ENCODE measurements at places on chromosomes 12 and 14.
A peak's percentile ranks its signal among the peaks of the same experiment; 100 is the strongest.

GRCh38 chr12:11648514-11649412, 711 bp upstream of the ETV6 start:
- peak; percentile 61 for DNase-seq

- DNase-seq: no peak
Measured at GRCh38 chr14:101595887-101596721, 34.8 kb downstream of the DIO3 start.

GRCh38 chr14:76097547-76097946, 54.2 kb upstream of the GPATCH2L start:
- DNase-seq: no peak

DNA sequence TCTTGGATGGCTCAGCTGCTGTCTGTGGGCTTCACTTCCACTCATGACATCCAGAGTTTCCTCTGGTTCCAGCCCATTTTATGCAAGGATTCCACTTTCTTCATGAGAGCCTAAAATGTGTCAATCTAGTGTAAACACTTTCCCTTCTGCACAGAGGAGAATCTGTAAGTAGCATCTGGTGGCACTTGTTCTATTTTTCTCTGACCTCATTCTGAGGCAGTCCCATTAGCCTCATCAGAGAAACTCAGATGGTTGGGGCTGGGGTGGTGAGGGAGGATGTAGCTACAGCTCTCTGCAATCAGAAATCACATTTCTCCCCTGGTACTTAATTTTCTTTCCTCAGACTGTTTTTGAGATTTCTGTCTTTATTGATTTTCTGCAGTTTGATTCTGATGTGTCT, 81.6 kb downstream of the PRMT8 start:
- no peak for DNase-seq

- DNase-seq: no peak
Measured at GRCh38 chr14:103521951-103522563, 573 bp downstream of the CKB start.

- peak; percentile 68 for DNase-seq
Measured at GRCh38 chr12:49866859-49867569, 24.1 kb upstream of the BCDIN3D start.

DNA sequence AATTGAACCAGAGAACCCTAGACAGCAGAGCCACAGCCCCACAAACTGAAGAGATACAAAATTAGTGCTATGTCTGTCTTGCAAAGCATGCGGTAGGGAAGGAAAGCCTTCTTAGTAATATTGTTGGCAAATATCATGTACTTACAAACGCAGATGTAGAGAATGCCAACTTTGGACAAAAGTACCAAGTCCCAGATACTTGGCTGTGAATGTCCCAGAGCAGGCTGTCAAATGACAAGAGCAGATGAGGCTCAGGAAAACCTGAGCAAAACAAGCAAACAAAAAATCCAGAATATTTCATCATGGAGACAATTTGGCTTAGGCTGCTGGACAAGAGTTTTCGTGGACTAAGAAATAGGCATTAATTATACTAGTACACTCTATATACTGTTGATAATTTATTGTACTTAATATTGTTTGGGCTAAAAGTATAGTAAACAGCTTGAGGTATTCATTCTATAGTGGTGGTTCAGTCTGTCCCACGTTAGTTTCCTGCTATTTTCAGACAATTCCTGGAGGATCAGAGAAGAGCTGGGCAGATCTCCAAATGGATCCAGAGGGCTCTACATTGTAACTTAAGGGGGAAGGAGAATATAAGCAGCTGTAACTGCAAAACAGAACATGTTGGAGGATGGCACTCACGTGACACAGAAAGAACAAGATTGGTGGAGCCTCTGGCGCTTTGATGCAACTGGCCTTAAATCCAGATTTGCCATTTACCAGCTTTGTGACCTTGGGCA, 329.8 kb downstream of the ATP23 start:
- DNase-seq: no peak

DNA sequence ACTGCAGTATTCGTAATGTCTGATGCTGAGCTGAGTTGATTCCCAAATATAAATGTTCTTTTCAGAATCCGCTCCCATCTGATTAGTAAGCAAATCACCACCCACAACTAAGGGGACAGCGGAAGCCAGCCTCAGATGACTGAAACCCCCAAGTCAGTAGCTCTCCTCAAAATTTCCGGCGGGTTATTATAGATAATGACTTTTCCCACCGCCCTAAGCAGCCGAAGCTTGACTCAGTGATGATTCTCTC, 469 bp upstream of the LRFN5 start:
- DNase-seq: no peak

DNA sequence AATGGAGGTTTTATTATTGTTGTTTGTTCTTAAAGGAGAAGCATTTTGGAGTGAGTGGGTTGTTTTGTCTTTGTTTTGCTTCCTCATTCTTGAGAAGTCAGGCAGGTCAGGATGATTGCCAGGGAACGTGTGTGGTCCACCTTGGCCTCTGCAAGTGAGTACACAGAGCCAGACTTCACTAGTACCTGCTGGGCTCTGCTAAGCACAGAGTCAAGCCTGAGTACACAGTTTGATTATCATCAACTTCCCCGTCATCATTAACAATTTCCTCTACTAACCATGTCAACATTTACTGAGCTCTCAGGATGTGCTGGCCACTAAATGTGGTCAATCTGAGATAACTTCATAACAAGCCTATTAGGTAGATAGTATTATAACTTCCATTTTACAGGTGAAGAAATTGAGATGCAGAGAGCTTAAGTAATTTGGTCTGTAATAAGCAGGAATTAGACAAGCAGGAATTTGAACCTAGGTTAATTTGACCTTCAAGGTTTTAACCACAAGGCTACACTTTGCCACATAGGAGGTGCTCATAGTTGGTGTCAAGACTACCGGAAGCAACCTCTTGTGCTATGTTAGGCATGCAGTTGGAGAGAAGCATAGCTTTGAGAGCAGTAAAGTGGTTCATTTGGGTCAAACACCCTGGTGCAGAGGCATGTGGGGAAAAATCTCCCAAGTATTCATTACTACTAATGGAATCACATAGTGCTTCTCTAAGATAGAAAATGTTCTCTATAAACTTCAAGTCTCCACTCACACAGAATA, 178.3 kb downstream of the NUAK1 start:
- no peak for DNase-seq

- DNase-seq: no peak
Measured at GRCh38 chr12:50061171-50061570, 3.8 kb downstream of the ASIC1 start.

GRCh38 chr12:79687711-79688260, 3.0 kb downstream of the PAWR start:
- no peak for DNase-seq

DNA sequence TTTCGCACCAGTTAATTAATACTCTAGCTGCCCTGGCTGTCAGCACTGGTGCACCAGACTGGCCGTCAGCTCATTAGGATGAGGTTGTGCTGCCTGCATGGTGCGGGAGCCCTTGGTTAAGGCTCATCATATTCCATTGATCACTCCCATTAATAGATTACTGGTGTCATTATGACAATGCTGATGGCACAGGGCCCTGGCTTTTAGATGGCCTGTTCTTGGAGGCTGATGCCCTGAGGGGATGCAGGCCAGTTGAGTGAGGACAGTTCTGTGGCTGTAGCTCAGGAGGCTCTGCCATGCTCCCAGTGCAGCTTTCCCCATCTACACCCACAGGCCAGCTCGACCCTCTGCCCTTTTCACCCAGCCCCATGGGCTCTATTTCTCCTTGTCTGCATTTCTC, 126.6 kb downstream of the PRMT8 start:
- DNase-seq: no peak

DNA sequence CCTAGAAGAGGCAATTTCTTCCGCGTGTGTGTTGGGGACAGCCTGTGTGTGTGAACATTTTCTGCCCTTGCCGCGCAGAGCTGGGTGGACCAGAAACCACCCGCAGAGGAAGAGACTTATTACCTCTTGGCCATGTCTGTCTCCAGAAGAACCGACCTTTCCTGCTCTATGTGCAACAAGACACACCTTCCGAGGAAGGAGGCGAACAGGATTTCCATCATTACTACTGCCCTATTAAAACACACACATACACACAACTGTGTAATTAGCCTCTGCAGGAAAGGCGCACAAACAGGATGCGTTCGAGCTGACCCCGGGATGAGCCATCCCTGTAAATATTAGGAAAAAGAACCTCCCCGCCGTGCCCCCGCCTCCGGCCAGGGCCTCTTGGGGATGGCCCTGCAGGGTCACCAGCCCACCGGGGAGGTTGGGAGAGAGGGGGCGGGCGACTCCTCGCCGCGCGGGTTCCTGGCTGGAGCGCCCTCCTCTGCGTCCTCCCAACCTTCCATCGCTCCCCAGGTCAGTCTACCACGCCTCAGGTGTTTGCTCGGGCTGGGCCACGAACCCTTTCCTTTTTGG, 484 bp upstream of the PRKCH start:
- no peak for DNase-seq

- no peak for DNase-seq
Measured at GRCh38 chr12:108310489-108310888, 28.6 kb downstream of the CMKLR1 start.

- no peak for DNase-seq
Measured at GRCh38 chr12:79250186-79250585, 385.6 kb downstream of the SYT1 start.

GRCh38 chr14:72549026-72549425, 344.9 kb downstream of the DPF3 start:
- DNase-seq: no peak

DNA sequence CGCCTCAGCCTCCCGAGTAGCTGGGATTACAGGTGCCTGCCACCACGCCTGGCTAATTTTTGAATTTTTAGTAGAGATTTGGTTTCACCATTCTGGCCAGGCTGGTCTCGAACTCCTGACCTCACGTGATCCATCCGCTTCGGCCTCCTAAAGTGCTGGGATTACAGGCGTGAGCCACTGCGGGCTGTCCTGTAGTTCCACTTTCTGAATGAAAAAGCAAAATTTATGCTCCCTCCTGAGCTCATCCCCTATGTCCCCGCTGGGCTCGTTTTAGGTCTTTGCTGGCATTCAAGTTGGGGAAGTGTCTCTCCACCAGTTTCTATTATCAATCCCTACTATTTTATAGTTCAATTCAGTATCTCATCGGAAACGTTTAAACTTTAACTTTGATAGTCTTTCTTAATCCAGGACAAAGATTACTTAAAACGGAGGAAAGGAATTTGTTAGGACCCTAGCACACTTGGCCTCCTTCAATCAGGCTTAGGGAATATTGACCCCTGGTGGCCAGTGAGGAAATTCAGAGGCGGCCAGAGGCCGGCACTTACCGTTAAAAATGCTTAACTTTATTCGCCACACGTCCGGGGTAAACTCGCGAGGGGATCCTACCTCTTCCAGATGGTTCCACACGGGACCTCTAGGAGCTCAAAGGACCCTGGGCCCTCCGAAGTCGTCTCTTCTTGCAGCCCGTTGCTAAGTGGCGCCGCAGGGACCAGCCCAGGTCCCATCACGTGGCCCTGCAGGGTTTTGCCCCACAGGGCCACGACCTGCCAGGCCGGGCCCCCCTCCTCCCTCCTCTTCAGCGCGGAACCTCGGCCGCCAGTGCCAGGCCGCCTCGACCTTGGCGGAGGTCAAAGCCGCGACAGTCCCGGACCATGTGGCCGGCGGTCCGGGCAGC, 11.4 kb upstream of the DNAL1 start:
- peak; percentile 41 for DNase-seq

DNA sequence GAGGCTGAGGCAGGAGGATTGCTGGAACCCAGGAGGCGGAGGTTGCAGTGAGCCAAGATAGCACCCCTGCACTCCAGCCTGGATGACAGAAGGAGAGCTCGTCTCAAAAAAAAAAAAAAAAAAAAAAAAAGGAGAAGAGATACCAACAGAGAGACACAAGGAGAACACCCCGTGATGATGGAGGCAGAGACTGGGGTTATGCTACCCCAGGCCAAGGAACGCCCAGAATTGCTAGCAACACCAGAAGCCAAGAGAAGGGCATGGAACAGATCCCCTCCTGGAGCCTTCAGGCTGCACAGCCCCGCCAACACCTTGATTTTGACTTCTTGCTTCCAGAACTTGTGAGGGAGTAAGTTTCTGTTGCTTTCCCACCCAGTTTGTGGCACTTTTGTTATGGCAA, 148.0 kb upstream of the FOXN3 start:
- DNase-seq: no peak

DNA sequence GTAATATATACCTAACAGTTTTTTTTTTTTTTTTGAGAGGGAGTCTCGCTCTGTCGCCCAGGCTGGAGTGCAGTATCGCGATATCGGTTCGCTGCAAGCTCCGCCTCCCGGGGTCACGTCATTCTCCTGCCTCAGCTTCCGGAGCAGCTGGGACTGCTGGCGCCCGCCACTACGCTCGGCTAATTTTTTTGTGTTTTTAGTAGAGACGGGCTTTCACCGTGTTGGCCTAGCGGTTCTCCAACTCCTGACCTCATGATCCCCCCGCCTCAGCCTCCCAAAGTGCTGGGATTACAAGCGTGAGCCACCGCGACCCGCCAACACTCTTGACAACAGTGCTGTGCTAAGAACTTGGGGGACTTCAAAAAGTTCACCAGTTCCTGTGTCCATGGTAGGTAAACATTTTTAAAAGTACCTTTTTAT, 63.5 kb downstream of the FOXG1 start:
- DNase-seq: no peak

- no peak for DNase-seq
Measured at GRCh38 chr12:53947743-53948142, 7.0 kb upstream of the HOXC12 start.

DNA sequence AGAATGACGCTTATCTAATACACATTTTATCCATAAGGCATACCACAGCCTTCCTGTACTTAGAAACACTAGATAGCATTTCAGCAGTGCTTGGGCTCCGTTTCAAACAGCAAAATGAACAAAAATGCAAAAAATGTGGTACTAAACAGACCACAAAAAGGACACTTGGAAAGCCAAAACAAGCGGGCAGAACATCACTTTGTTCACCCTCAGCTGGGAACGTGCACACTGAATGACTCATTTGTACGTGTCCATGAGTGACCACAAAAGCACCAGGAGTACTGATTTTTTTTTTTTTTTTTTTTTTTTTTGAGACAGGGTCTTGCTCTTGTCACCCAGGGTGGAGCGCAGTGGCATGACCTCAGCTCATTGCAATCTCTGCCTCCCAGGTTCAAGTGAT, 8.9 kb upstream of the FOXN3 start:
- DNase-seq: no peak

DNA sequence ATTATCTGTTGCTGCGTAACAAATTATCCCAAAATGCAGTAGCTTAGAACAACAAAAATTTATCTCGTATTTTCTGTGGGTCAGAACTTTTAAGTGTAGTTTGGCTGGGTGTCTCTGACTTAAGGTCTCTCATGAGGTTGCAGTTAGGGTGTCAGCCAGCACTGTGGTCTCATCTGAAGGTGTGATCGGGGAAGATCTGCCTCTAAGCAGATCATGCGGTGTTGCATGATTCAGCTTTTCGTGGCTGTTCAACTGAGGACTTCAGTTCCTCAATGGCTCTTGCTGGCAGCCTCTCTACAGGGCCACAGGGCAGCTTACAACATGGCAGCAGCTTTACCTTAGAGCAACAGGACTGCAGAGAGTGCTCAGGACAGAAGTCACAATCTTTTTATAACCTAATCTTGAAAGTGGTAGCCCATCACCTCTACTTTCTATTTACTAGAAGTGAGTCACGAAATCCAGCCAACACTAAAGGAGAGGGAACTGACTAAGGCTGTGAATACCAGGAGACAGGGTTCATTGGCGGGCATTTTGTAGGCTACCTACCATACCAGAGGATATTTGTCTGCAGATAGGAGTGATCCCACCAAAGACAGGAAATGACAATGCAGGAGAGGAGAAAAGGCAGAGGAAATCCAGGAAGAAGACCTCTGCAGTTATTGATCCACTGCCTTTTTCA, 1.8 kb upstream of the TMPRSS12 start:
- DNase-seq: no peak

- DNase-seq: no peak
Measured at GRCh38 chr12:71159264-71159663, 1.5 kb upstream of the TSPAN8 start.

- DNase-seq: no peak
Measured at GRCh38 chr12:3698218-3698974, 54.5 kb downstream of the CRACR2A start.

- DNase-seq: no peak
Measured at GRCh38 chr12:124088217-124088907, 115.3 kb downstream of the ZNF664 start.

Data from T-helper 9 cell (primary cell).